Caudate nucleus (tissue), 63 donors: ENCODE measurements at places on chromosomes 3 and 15.

DNA sequence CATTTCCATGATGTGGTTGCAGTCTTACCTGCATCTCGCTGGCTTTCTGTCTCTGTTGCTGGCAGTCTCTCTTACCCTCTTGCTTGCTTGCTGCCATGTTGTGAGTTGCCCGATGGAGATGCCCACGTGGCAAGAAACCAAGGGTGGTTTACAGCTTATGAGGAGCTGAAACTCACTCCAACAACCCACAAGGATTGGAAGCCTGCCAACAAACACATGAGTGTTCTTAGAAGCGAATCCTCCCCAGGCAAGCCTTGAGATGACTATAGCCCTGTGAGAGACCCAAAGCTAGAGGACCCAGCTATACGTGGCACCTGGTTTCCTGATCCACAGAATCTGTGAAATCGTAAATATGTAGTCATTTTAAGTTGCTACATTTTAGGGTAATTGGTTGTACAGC, 490.9 kb upstream of the ADAMTS9 start:
- no peak for DNase-seq

GRCh38 chr15:95998935-95999334, 331.6 kb upstream of the NR2F2 start:
- no peak for DNase-seq

GRCh38 chr3:135944831-135945230, 20.7 kb upstream of the PPP2R3A start:
- no peak for DNase-seq

GRCh38 chr3:184335291-184335660, 2.1 kb upstream of the FAM131A start:
- no peak for DNase-seq

DNA sequence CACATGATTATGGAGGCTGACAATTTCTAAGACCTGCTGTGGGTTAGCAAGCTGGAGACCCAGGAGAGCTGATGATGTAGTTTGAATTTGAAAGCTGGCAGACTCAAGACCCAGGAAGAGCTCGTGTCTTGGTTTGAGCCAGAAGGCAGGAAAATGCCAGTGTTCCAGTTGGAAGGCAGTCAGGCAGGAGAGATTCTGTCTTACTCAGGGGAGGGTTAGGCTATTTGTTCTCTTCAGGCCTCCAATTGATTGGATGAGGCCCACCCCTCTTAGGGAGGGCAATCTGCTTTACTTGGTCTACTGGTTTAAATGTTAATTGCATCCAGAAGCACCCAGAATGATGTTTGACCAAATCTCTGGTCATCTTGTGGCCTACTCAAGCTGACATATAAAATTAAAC, 40.4 kb upstream of the IGF2BP2 start:
- DNase-seq: no peak

DNA sequence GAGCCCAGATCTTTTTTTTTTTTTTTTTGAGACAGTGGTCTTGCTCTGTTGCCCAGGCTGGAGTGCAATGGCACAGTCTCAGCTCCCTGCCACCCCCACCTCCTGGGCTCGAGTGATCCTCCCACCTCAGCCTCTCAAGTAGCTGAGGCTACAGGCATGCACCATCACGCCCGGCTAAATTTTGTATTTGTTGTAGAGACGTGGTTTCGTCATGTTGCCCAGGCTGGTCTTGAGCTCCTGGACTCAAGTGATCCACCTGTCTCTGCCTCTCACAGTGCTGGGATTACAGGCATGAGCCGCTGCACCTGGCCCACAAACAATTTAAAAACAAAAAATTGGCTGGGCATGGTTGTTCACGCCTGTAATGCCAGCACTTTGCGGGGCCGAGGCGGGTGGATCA, 22.6 kb upstream of the SLC6A6 start:
- DNase-seq: no peak

DNA sequence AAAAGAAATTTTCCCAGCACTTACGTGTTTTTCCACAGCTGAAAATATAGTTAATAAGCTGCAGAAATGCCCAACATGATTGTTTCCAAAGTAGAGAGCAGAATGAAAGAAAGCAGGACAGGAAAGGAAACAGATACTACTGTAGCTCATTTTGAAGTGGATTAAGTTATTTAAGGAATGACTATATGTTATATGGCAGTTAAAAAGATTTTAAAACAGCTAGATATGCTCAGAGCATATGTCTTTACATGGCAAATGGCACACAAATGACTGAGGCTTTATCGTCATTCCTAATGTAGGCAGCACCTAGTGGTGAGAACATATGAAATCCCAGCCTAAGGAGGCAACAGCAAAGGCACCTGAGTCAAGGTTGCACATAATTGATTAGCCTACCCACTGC, 106.6 kb upstream of the SEMA6D start:
- no peak for DNase-seq

- no peak for DNase-seq
Observed at GRCh38 chr3:179133575-179133974, 14.6 kb upstream of the PIK3CA start.

GRCh38 chr3:143283432-143284128, 164.0 kb downstream of the CHST2 start:
- no peak for DNase-seq

GRCh38 chr3:51682079-51682478, 11.0 kb downstream of the TEX264 start:
- no peak for DNase-seq

- no peak for DNase-seq
Observed at GRCh38 chr15:34154725-34155204, 52.9 kb downstream of the PGBD4 start.

DNA sequence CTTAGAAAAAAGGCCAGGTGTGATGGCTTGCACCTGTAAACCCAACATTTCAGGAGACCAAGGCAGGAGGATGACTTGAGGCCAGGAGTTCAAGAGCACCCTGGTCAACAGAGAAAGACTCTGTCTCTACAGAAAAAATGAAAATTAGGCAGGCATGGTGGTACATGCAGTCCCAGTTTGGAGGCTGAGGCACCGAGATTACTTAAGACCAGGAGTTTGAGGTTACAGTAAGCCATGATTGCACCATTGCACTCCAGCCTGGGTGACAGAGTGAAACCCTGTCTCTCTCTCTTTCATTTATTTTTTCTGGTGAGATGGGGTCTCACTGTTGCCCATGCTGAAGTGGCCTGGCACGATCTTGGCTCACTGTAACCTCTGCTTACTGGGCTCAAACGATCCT, 24.7 kb downstream of the IP6K1 start:
- no peak for DNase-seq

DNA sequence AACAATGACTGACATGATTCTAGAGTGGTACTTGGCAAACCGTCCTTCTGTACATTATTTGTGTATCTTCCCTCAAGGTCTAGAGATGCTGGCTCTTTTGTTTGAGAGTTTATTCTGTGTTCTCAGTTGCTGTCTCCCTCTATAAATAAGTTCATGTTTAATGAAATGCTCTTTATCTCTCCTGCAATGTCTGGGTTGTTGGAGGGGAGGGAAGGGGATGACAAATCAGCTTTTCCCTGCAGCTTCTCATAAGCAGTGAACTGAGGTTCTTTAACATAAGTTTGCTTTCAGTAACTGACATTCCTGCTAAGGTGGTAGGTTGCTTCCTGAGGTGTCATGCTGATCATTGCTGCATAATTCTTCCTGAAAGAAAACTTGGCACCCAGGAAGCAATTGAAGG, 21.8 kb downstream of the ITPR1 start:
- DNase-seq: no peak

DNA sequence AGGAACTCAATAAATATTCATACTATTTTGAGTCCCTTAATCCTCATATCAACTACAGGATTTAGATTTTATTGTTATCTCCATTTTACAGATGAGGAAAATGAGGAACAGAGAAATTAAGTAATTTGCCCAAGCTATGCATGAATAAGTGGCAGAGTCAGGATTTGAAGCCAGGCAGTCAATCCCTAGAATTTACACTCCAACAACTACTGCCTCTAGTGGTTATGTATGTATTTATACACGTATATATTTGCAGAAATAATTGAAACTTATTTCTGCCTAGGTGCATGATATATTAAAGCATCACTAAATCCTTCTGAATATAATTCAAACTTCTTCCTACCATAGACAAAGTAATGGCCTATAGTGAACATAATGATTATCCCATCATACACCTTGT, 137.4 kb downstream of the SERPINI1 start:
- DNase-seq: no peak

DNA sequence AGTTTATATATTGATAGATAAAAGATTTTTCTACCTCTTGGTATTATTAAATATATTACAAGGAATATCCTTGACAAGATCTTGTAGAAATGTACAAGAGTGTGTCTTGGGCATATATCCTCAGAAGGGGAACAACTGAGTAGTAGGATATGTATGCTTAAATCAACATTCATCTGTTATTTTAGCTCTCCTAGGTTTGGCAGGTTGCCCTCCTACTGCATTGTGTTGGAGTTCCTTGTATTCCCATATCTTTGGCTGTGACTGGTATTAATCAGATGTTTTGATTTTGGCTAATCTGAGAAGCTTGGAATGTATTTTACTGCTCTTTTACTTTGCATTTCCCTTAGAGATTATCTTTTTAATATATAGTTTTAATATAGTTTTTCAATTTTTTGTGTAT, 4.6 kb downstream of the MYRIP start:
- no peak for DNase-seq

DNA sequence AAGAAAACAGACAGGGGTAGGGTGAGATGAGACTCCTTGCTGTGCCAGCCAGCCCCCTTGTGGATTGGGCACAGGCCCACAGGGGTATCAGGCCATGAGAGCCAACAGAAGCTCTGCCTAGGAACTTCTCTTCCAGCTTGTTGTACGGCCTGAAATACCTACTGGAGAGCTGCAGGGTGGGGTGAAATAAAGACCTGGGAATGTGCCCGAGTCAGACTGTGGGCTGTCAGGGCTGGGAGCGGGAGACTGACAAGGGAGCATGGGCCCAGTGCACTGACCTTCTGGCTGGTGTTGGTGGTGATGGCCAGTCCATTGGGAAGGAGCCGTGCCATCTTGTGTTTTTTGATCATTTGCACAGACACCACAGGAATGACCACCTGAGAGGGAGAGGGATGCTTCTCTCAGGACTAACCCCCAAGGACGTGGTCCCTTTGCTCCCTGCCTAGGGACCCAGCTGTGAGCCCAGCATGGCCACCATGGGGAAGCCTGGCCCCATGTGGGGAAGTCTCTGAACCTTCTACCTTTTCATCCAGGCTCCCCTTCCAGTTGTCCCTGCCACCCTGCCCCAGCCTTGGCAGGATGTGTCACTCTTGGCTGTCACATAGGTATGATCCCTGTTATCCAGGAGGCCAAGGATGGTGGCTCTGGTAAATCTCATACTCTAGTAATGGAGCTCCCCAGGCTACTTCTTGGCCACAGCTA, 30.7 kb downstream of the GRAMD2A start:
- DNase-seq: no peak
